ENCODE measurements at places on chromosomes 12 and 14.

DNA sequence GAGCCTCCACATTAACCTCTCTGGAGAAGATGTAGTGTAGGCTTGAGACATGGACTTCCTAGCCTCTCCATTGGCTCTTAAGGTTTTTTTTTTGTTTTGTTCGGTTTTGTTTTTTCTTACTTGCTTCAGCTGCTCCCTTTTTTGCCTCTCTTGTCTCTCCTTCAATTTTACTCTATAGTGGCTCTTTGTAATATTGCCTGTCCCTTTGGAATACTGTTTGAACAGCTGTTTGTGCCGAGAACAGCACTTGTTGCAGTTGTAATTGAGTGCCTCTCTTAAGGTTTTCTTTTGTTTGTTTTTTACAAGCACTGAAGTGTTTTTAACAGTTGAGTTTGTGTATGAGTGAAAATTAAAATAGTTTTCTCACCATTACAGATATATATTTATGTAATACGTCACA, 567.7 kb downstream of the LRFN5 start:
- no peak for DNase-seq

GRCh38 chr12:31727192-31727591, 1.6 kb downstream of the AMN1 start:
- no peak for DNase-seq

- no peak for DNase-seq
Observed at GRCh38 chr14:82886670-82887069, 1353.0 kb upstream of the SEL1L start.

DNA sequence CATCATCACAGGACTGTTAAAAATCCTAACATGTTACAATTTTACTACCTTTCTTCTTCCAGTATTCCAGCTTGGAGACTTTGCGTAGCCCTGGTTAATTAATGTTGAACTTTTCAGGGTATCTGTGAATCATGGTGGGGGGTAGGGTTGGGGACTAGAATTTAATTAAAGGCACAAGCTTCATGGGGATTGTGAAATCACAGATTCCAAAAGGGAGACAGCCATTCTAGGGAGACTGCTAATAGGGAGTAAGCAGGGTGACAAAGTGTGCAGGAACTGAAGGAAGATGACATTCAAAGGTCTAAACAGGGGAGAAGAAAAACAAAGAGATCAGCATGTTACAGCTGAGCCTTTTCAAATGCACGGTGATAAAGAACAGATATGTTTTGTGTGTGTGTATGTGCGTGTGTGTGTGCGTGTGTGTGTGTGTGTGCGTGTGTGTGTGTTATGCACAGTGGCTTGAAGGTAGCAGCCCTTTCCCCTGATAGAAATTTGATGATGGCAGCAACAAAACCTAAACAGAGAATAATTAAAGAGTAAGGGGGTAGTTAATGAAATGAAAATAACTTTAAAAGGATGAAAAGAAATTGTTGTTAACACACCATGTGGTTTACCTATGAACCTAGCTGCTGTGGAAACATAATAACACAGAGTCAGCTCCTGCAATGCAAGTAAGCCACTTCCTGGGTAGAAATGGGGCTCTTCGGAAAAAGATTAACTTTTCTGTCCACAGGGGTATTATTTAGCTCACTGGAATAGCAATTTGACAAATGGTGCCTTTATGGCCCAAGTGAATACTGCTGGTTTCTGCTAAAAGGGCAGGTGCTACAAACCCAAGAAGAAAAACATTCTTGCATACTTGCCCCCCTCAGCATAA, 581.7 kb downstream of the DIO2 start:
- DNase-seq = peak; percentile 2

GRCh38 chr14:52049721-52050588, 18.9 kb downstream of the NID2 start:
- DNase-seq = no peak

GRCh38 chr14:25111061-25111601, 61.2 kb upstream of the STXBP6 start:
- no peak for DNase-seq

DNA sequence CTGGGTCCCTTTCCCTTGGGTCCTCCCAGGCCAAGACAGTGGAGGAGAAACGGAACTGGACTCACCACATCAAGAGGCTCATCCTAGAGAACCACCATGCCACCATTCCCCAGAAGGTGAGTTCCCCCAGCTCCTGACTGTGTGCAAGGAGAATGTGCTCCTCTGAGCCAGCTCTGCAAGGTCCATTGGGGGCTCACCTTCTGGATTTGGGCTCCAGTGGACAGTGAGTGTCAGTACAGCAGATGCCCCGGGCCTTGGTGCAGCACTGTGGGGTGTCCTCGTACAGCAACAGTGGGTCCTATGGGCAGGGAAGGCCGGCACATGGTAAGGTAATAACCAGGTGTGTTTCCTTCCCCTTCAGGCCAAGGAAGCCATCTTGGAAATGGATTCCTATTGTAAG, 27.8 kb downstream of the PLEKHG3 start:
- DNase-seq = peak; percentile 31

DNA sequence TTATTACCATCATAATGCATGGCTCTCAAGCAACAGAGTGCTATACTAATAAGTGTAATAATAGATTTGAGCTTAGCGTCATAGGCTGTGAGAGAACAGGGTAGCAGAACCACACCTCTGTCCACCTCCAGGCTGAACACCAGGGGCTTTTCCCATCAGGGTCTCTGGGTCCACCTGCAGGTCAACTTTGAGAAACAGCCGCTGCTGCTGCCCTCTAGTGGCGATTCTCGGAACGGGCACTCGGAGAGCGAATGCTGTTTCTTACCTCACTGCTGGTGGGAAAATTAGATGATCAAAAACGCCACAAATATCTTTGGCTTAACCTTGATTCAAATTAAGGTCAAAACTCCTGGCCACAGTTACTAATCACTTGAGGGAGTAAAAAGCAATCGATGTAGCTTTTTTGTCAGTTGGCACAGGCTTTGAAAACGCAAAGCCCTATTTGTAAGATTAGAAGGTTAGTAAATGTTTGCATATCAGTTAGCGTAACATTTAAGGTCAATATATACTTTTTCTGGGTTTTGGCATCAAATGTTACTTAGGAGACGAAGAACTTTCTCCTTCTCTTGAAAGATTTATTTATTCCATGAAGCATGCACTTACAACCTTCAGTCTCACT, 127.9 kb upstream of the TMEM132D start:
- peak; percentile 40 for DNase-seq

GRCh38 chr12:130157998-130158753, 4.1 kb upstream of the FZD10 start:
- no peak for DNase-seq

DNA sequence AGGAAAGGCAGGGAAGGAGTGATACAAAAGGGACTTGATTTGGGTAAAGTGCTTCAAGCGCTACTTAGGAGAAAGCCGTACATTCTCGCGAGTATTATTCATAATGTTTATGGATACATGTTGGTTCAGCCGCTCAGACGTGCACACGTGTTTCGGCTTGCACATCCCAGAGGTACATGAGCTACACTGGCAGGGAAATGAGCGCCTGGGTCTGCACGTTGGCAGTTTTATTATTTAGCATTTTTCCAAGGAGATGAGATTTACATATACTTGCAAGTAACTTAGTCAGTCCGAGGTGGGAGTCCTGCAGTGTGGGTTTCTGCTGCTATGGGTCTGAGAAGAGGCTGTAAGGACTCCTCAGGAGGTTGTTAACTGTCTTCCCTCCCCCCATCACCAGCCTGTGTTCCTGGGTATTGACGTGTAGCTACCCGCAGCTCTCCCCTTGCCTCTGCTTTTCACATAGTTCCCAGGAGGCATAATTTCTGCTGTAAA, 1.5 kb downstream of the PRKCH start:
- DNase-seq = peak; percentile 83

DNA sequence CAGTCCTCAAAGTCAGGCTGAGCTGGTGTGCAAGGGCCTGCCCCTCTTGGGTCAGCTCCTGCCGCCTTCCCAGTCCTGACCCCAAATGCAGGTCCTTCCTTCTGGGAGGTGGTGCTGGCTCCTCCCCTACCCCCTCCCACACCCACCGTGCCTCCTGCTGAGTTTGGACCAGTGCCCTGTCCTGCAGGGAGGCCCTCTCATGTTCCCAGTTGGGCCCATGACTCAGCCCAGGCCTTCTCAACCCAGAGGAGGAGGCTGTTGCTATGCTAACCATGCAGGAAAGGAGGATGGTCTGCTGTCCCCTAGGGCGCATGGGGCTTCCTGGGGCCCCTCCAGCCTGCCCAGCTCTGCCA, 4.4 kb downstream of the ZBTB42 start:
- DNase-seq = no peak

- no peak for DNase-seq
Observed at GRCh38 chr12:119601877-119602733, 8.5 kb downstream of the TMEM233 start.

DNA sequence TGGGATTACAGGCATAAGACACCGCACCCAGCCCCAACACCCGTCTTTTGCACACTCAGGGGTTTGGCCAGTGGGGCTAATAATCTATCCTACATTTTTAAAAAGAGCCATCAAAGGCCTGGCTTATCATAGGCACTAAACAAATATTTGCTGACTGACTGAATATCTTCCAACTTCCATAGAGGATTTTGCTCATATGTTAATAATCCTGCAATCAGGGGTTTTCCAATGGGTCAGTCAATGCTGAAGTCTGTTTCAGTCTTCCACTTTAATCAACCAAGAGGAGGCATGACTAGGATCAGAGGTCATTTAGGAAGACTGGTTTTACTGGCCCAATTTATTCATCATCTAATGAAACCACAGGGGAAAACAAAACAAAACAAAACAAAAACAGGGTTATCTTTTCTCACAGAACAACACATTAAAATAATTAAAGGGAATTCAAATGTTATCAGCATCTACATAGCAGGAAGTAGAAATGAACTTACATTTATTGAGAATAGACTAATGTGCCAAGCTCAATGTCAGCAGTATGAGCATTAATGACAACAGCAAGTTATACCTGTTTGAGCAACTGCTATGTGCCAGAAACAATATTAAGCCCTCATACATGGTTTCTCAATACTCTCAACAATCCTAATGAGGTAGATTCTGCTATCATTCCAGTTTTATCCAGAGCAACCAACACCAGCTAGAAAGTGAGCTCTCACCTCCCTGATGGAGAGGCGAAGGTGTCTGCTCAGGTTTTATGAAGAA, 372.2 kb downstream of the EGLN3 start:
- DNase-seq = no peak

DNA sequence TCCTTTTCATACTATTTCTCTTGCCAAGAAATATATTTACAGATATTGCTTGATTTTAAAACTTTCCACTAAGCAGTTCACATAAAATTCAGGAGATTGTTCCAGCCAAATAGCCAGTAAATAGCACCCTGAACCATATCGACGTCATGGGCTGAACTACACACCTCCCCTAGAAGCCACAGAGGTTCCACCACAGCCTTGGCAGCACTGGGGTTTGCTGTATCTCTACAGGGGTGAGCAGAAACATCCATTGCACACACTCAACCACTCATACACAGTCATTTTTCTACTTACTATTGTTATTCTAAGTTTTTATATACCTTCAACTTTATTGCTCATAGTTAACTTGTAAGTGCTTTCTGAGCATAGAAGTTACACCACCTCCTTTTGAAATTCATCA, 8.1 kb upstream of the EIF2S3B start:
- DNase-seq = peak; percentile 68

GRCh38 chr12:75636607-75637006, 125.2 kb upstream of the KRR1 start:
- no peak for DNase-seq

DNA sequence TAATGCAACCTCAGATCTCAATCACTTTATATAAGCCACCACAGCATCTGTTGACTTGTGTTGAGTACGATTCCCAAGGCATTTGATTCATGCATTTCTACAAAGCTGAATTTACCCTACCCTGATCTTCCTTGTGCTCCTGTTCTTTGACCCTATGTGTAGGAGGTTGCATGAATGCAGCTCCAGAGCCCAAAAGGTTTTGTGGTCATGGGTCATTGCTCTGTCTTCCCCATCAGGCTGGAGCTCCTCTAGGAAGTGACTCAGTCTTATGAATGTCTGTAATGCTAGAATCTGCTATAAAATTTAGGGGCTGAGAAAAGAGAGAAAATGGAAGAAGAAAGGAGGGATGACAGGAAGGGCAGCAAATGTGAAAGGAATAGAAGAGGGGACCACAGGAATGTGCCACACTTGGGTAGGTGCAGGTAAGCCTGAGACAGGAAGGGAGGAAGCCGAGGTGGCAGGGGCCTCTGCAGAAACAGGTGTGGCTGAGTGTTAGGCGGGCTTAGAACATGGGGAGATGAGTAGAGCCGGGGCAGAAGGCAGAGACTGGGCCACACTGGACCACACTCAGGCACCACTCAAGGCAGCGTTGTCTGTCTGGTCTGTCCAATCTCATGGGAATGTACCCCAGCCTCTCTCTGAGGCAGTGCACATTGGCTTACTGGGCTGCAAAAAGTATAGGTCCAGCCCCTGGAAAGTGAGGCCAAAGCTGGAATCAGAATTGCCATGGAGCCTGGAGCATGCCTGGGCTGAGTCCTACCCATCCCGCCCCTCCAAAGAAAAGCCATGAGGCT, 334.1 kb downstream of the BCL11B start:
- DNase-seq = peak; percentile 10

DNA sequence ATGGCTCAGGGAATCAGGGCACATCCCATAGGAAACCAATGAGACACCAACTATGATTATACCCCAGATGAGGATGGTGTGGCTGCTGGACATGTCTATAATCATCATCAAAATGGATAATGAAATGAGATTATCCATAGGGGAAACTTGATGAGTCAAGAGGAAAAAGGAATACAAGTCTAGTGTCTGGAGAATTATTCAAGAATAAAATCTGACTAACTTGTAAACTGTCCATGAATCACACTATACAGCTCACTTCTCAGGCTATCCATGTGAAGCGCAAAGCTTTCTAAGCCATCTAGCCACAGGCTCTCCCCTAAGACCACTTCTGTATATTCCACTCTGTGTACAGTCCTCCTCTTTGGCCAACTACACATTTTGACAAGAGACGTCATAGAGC, 52.5 kb downstream of the DUSP16 start:
- DNase-seq = no peak

DNA sequence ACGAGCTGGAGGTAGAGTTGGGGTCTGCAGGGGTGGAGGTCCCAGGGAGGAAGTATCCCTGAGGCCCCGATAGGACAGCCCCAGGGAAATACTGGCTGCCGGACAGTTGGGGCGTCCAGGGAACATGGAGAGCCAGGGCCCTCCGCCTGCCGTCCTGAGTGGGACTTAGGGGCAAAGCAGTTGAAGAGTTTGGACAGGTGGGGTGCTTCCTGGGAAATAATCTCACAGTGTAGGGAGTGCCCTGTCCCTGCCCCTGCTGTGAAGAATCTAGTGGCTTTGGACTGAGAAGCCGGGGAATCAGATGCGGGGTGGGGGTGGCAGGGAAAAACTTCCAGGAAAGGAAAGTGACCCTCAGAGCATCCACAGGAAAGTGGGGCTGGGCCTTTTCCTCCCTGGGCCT, 9.8 kb upstream of the HHIPL1 start:
- DNase-seq = no peak

All from naive thymus-derived CD8-positive, alpha-beta T cell (primary cell).